WERI-Rb-1 (cell line): ENCODE measurements at places on chromosomes 2 and 18.
A peak's percentile ranks its signal among the peaks of the same experiment; 100 is the strongest.

DNA sequence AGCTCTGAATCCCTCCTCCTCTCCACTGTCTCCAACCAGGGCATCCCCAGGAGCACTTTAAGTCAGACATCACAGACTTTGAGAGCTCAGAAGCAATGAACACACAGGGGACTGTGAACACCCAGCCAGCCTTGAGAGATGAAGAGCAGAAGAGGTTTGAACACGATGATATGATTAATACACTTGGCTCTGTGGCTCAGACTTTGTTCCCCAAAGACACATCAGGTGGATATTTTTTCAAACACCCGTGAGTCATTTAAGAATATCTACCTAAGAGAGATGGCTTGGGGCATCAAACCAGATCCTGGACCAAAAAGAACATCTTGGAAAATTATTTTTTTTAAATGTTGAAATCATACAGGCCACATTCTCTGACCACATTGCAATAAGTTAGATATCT is 134.9 kb upstream of the OTOS start:
- DNase-seq, result no peak

GRCh38 chr2:18247282-18248110 is 313.0 kb downstream of the RDH14 start:
- no peak for DNase-seq

GRCh38 chr2:27209621-27210401 is 2.0 kb upstream of the ATRAID start:
- DNase-seq, result no peak

GRCh38 chr2:109453371-109453995 is 160.3 kb downstream of the SEPTIN10 start:
- DNase-seq, result no peak

- DNase-seq, result no peak
These were observed 107.3 kb downstream of the C1QL2 start for GRCh38 chr2:119051263-119051662.

GRCh38 chr2:207748993-207749392 is 20.7 kb downstream of the FZD5 start:
- no peak for DNase-seq

DNA sequence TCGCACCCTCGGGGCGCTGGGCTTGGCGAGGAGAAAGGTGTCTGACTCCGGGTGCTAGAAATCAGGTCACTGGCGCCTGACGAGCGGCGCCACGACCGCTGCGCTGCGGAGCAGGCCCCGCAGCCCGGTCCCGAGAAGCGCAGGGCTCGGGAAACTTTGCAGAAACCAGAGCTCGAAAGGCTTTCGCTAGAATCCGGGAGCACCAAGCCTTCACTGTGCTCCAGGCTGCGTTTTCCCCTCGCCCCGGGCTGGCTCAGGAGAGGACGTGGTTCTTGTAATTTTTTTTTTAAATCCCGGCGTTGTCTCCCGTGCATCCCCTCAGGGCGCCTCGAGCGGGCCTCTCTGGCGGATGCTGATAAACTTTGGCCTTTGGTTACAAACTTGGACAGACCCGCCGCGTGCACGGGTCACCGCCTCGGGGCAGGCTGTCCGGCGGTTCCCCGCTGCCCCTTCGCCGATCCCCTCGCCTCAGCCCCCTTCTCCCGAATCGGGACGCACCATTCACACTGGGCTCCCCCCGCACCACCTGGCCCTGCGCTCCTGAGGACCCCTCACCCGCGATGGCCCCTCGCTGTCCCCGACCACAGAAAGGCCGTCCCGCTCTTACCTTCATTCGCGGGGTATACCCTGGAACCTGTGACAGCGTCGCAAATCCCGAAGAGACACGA is 419 bp downstream of the EPHA4 start:
- peak; percentile 24 for DNase-seq

- no peak for DNase-seq
These were observed 56.1 kb upstream of the PEX13 start for GRCh38 chr2:60961457-60961856.

DNA sequence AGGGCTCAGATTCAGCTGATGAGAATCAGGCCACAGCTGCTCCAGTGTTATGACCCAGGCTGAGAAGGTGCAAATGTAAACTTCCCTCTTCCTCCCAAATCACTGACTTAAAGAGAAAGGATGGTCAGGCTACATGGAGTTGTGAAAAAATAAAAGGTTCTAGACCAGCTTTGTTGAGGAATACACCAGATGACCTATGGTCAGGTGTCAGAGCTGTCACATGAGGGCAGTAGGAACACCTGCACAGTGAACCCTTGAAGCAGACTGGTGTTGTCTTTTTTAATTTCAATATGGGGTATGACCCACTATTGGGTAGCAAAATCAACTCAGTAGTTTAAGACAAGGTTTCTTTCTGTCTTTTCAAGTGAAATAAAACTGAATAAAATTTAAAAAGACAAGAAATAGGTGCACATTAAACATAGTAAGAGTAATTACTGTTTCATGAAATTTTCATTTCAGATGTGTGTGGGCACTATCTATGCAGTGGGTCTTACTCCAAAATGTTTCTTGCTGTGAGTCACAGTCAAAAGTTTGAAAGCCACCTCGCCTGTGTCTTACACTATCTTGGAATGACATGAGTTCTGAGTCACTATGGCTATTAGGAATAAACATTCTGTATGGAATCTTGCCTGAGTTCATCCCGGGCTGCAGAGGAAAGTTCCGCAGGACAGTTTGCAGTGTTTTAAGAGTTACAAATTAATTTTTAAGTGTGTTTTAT is 83.6 kb downstream of the ACVR1 start:
- DNase-seq, result no peak

GRCh38 chr2:98899041-98899702 is 36.9 kb downstream of the CRACDL start:
- DNase-seq, result no peak

- peak; percentile 68 for DNase-seq
These were observed 61.0 kb downstream of the ZAP70 start for GRCh38 chr2:97774425-97774824.

DNA sequence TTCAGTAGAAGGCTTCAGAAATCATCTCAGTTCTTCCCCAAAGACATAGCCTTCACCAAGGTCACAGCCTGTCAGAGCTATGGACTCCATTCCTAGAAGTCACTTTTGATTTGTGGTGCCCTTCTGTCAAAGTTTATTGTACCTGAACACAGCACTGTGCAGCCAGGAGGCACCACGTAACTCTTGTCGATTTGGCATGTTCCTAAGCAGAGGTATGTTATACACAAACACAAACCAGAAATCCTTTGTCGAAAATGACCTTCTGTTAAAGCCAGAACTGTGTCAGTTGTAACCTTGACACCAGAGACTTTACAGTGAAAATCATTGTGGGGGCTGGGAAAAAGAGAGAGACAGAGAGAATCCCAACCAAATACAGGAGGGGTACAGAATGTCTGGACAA is 62.6 kb upstream of the SGPP2 start:
- no peak for DNase-seq

- DNase-seq, result no peak
These were observed 23.4 kb downstream of the ZNF516 start for GRCh38 chr18:76471593-76471992.

DNA sequence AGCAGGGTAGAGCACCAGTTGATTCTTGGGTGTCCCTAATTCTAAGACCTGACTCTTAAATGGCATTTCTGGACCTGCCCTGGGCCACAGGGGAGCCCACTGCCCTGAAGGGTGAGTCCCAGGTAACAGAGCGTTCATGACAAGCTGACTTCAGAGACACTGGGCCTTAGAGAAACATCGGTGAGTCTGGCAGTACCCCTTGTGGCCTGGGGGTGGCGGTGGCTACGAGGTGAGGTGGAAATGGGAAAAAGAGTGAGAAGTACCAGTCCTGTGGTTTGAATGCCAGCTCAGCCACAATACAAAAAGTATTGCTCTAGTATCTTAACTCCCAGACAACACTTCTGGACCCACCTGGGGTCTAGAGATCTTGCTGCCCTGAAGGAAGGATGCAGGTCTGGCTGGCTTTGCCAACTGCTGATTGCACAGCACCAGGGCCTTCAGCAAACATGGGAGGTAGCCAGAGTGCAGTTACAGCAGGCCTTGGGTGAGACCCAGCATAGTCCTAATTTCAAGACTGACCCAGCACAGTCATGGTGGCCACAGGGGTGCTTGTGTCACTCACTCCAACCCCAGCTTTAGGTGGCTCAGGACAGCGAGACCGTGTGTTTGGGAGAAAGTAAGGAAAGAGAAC is 44.5 kb downstream of the USP34 start:
- peak; percentile 66 for DNase-seq

DNA sequence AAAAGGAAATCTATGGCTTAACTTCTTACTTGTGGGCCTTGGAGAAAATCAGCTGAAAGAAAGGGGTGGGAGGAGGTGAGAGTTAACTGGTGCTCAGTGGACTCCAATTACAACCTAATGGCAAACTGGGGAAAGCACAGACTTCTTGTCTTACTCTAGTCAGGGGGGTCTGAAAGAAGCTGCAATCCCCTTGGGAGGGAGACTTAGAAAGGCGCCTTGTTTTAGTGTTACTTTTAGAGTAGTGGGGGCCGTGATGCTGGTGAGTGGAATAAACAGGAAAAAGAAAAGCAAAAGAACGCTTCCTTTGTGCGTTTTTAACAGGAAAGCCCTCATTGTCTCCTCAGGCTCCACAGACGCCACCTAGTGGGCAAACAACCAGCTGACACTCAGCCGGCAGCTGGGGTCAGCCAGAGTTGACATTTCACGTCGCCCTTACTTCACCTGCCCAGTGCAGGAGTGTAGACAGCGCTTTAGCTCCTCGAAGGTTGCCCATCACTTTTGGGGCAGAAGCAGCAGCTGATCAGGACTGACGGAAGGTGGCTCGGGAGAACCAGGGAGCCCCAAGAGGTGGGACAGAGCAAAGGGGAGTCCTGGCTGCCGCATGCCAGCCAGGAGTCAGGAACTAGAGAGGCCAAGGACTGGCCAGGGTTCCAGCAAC is 55.9 kb upstream of the GORASP2 start:
- DNase-seq, result peak; percentile 81

DNA sequence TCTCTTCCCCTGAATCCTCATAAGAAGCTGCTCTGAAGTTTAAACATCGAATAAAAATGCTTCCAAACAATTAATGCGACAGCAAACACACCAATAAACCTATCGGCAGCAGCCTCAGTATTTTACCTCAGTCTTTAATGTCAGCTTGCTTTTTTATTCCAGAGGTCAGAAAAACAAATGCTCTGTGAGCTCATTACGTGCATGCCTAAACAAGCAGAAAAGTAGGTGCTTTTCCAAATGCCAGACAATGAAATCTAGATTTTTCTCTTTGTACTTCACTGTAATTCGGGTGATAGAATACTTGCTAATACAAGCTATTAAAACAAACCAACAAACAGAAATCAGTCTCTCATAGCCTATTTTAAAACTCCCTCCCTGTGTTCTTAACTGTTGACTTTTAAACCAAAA is 381.5 kb downstream of the NRXN1 start:
- DNase-seq, result no peak

- DNase-seq, result no peak
These were observed 8.9 kb downstream of the ARHGAP25 start for GRCh38 chr2:68743531-68743930.

GRCh38 chr2:48346124-48346536 is 183.8 kb upstream of the STON1 start:
- peak; percentile 72 for DNase-seq
